ENCODE measurements at places on chromosomes 6 and 20. TPM values are rescaled to one million over a fixed set of nuclear protein-coding genes. Genes with fewer than 3 reads are reported as not detected.

GRCh38 chr6:107691062-107691751, 132.9 kb downstream of the SCML4 start:
- peak; percentile 33 for ATAC-seq

- no peak for ATAC-seq
Measured at GRCh38 chr20:23686046-23686750, 2.6 kb downstream of the CST4 start.

DNA sequence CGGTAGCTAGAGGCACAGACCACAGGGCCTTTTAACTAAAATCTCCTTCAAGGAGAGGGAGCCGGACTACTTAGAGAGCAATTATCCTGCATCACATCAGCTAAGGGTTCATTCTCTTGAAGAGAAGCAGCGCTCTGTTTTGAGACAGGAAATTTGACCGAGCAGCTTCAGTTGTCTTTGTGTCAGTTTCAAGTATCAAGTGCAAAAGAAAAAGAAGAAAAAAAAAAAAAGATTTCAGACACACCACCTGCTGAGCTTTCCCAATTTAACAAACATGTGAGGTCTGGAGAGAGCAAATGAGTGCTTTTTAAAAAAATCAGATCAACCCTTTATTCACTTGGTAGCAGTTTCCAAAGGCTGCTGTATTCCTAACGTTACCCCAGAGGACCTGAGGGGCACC, 273.5 kb upstream of the POU3F2 start:
- no peak for ATAC-seq

DNA sequence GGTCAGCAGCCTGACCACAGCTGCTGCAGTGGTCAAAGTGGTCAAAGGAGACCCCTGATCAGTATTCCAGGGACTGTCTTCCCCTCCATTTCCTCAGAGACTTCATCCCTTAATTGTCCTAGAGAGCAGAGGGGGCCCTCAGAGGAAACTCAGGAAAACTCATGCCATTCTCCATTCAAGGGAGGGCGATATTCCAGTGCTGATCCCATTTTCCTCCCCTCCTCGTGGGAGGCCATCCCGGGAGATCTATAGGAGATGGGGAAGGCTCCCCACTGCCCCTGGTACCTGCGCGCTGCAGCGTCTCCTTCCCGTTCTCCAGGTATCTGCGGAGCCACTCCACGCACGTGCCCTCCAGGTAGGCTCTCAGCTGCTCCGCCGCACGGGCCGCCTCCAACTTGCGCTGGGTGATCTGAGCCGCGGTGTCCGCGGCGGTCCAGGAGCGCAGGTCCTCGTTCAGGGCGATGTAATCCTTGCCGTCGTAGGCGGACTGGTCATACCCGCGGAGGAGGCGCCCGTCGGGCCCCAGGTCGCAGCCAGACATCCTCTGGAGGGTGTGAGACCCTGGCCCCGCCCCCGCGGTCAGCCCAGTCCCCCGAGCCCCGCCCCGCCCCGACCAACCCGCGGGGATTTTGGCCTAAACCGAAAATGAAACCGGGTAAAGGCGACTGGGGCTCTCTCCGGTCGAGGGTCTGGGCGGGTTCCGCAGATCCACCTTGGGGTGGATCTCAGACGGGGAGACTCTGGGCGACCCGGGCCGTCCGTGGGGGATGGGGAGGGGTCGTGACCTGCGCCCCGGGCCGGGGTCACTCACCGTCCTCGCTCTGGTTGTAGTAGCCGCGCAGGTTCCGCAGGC, 878 bp downstream of the HLA-C start:
- peak; percentile 60 for ATAC-seq

- no peak for ATAC-seq
Measured at GRCh38 chr20:22582386-22582963, 1.9 kb downstream of the FOXA2 start.

The POM121L2 gene
- not detected for total RNA-seq

DNA sequence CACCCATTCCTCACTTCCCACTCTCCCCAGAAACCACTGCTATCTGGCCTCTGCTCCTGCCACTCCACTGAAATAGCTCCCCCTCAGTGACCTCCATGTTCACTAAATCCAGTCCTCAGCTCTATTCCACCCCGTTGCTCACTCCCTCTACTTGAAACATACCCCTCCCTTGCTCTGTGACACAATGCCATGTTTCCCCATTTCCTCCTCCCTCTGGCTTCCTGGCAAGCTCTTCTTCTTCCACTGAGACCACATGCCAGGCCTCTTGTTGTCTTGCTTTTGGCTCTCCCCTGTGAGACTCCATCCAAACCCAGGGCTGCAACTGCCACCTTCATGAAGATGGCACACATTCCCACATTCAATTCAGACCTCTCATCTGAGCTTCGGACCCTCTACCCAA, 13.9 kb downstream of the TMEM151B start:
- no peak for ATAC-seq
